CD4-positive, alpha-beta T cell treated with Interleukin-6 for 4 hours (primary cell): ENCODE measurements at places on chromosomes 1 and 21.

GRCh38 chr1:89887270-89887669 lies 66.4 kb downstream of the LRRC8D start:
- DNase-seq: no peak

DNA sequence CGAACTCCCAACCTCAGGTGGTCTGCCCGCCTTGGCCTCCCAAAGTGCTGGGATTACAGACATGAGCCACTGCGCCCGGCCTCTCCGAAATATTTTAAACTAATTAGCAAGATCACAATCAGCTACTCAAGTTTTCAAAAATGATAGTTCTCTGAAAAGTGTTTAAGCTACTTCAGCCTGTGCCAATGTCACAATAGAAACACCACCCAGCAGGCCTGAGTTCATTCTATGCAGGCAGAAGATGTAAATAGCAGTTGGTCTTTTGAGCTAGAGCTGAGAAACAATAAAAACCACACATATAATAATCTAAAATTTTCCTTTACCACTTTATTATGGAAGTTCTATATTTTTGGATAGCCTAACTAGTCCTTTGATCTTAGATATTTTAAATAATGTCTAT lies 96.1 kb downstream of the LRRC40 start:
- DNase-seq: no peak

GRCh38 chr1:211332036-211332616 lies 5.5 kb downstream of the TRAF5 start:
- DNase-seq: no peak

GRCh38 chr21:42190486-42190863 lies 28.5 kb upstream of the ABCG1 start:
- no peak for DNase-seq

- DNase-seq: no peak
Measured at GRCh38 chr1:86775395-86775794, 71.0 kb downstream of the SH3GLB1 start.

DNA sequence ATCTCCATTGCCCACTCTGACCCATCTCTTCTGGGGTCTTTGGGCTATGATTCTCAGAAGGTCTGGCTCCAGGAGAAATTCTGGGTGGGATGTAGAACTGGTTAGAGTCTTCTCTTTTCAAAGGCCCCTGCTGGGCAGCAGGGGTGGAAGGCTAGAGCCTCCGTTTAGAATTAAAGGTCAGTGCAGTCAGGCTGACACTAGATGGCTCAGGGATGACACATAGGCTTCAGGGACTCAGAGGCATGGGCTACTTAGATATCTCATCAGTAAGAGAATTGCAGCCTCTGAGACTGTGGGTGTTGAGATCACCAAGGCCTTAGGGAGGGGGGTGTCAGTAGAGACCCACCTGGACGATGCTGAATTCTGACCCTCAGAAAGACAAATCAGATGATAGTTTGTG lies 12.6 kb upstream of the PPM1J start:
- DNase-seq: no peak

DNA sequence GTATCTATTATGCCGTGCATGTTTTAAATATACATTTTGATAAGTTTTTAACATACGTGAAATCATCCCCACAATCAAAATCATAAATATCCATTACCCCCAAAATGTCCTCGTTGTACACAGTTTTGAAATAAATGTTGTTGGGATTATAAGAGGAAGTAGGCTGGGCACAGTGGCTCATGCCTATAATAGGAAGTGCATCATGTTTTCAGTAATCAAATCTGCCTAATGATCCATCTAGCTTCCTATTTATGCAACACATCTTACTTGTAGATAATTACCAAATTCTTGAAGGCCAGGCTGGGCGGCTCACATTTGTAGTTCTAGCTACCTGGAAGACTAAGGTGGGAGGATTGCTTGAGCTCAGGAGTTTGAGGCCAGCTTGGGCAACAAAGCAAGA lies 15.0 kb upstream of the IFNGR2 start:
- DNase-seq: no peak

- DNase-seq: no peak
Measured at GRCh38 chr1:206570529-206570928, 41.7 kb downstream of the EIF2D start.

DNA sequence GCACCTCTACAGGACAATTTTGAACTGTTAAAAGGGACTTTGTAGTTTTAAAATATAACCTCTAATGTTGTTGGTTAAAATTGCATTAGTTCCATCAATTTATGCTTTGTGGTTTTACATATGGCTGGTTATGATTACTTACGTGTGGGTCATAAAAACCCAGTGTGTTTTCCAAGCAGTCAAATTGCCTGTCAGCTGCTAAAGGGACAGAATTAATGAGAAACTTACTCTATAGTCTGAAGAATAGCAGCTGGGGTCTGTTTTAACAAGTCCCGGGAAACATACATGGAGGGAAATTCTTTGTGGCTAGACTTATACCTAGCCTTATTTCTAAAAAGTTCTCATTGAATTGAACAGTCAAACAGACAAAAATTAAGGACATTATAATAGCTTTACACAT lies 820.9 kb upstream of the ADGRL4 start:
- no peak for DNase-seq

DNA sequence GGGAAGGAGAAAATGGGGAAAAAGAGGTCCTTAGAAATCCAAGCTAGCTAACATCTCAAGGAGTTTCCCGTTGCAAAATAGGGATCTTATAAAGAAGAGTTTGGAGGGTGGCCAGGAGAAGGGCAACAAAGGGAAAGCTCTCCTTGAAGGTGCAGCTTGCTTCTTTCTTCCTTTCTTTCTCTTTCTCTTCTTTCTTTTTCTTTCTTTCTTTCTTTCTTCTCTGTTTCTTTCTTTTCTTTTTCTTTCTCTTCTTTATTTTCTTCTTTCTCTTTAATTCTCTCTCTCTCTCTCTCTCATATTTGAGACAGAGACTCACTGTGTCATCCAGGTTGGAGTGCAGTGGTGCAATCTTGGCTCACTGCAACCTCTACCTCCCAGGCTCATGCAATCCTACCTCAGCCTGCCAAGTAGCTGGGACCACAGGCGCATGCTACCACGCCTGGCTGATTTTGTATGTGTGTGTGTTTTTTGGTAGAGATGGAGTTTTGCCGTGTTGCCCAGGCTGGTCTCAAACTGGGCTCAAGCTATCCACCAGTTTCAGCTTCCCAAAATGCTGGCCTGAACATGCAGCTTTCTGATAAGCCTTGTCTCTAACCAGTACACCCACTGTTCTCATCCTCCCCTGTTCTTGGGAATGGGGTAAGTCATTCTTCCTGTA lies 44.4 kb downstream of the RNF11 start:
- no peak for DNase-seq

GRCh38 chr1:17067069-17067426 lies 13.2 kb upstream of the SDHB start:
- no peak for DNase-seq

DNA sequence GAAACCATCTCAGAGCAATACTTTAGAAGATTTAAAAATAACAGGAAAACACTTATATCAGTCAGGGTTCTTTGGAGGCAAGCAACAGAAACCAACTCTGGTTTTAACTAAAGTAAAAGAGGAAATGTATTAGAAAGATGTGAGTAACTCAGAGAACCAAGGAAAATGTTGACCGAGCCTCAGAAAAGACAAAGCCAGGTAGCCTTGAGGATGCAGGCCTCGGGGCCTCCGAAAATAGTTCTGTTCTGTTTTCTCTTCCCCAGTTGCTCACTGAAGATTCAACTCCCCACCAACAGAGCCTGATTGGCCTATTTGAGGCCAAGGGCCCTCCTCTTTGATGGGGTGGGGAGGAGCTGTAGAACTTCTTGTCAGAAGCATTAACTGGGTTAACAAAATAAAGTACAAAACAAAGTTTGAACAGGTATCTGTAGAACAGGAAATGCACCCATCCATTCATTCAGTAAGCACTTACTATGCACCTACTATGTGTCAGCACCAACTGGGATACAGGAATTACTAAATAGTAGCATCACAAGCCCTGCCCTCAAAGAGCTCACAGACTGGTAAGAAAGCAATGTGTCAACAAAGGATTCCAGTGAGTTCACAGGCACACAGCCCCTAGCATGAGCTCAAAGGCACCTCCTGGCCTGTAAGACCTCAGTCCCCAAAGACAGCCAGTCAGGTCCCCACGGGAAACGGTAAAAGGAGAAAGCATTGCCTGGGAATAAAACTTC lies 12.6 kb downstream of the SLAMF8 start:
- DNase-seq: no peak

DNA sequence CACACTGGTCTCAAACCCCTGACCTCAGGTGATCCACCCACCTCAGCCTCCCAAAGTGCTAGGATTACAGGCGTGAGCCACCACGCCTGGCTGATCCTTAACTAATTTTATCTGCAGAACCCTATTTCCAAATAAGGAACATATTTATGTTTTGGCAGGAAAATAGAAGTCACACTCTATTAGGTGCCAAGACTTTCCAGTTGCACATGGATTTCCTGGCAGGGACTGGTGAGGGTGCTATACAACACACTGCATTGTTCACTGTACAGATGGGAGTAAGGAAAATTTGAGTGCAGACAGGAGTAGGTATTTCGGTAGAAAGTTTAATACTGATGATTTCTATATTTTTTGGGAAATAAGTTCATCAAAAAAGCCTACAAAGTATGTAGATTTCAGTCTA lies 605.3 kb upstream of the B3GALT2 start:
- no peak for DNase-seq

GRCh38 chr1:155884031-155884960 lies 24.9 kb downstream of the SYT11 start:
- no peak for DNase-seq

DNA sequence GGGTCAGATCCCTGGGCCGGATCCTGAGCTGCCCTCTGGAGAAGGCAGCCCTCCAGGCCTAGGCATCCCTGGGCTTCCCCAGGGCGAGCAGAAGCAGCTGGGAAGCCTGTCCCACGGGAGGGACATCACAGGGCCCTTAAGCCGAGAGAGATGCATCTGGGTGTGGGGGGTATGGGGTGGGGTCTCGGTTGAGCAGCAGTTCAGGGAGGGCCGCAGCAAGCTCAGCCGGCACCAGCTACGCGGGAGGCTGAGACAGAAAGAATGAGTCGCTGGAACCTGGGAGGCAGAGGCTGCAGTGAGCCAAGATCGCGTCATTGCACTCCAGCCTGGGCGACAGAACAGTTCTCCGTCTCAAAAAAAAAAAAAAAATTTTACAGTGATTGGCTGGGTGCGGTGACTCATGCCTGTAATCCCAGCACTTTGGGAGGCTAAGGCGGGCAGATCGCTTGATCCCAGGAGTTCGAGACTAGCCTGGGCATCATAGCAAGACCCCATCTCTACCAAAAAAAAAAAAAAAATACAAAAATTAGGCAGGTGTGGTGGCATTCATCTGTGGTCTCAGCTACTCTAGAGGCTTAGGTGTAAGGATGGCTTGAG lies 37.7 kb downstream of the RRP1 start:
- DNase-seq: no peak

- DNase-seq: no peak
Measured at GRCh38 chr21:35254765-35255138, 205.7 kb upstream of the RUNX1 start.

- DNase-seq: no peak
Measured at GRCh38 chr1:157418231-157418630, 134.1 kb downstream of the FCRL5 start.

DNA sequence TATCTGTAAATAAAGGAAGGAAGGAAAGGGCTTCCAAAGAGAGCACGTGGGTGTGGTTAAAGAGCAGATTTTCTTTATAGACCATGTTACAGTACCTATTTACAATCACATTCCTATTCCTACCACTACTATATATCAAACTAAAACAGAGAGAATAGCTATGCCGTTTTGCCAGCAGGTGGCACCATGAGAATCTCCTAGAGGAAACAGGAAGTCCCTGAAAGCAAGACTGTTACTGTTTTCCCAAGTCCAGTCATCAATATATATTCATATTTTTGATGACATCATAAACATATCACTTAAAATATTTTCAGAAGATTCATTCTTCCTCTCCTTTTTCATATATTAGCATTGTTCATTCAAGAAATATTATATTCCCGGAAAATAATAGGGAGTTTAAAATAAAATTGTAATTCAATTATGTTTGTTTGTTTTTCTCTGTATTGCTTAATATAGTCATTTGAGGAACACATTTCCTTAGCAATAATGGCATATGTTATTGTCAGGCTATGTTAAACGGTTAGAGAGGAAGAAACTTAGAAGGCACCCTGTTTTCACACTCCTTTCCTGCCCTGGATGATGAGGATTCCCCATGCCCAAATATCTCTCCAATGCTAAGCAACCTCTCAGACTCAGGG lies 6.6 kb downstream of the CCDC190 start:
- peak; percentile 65 for DNase-seq

DNA sequence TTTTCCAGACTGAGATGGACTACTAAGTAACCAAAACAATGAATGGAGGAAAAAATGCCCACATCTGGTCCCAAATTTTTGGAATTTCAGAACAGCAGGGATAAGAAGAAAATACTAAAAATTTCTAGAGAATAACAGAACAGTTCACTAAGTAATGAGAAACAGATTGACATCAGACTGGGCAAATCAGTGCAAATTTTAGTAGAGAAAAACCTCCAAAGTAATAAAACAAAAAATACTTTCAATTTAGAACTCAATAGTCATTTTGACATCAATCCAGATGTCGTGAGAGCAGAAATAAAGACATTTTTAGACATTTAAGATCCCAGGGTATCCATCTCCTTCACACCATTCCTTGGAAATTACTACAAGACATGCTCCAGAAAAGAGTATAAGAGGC lies 39.3 kb downstream of the CRP start:
- no peak for DNase-seq

GRCh38 chr1:177307771-177308170 lies 137.0 kb downstream of the BRINP2 start:
- no peak for DNase-seq

- DNase-seq: no peak
Measured at GRCh38 chr21:35026153-35026500, 23.0 kb downstream of the RUNX1 start.

DNA sequence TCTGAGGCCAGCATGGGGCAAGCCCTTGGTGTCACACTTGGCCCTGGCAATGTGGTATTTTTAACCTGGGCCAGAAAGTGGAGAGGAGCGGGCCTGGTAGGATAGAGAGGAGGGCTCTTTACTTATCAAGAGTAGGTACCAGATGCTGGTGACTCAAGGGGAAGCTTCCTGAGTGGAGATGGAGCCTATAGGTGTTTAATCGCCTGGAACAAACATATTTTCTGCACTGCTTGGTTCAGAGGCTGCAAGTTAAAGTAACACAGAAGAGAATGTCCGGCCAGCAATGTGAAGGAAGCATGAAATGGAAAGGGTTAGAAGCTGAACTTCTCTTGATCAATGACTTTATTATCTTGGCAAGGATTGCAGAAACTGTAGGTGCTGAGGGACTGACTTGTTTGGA lies 74.3 kb downstream of the DDR2 start:
- DNase-seq: no peak

GRCh38 chr1:165854101-165854845 lies 26.9 kb downstream of the UCK2 start:
- DNase-seq: no peak

GRCh38 chr1:175797576-175797975 lies 54.2 kb upstream of the TNR start:
- no peak for DNase-seq

GRCh38 chr1:91098299-91098906 lies 76.6 kb upstream of the ZNF644 start:
- DNase-seq: no peak

DNA sequence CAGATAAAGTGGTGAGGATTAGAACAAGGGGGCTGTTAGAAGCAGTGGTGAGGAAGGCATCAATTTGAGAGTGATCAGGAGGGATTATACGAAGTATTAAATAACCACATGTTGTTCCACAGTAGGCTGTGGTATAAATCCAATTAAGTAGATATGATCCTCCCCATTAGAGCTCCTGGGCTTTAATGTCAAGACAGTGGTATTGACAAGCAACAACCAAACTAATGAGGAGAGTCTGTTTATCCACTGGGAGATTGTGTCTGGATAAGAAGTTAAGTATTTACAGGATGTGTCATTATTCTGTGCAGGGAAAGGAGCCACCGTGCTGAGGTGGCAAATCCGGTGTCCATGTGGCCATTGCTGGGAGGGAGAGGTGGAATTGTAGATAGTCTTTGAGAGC lies 5.8 kb downstream of the ACTN2 start:
- DNase-seq: no peak
